Mammary epithelial cell (primary cell): ENCODE measurements at places on chromosomes 3 and 15.
A peak's percentile ranks its signal among the peaks of the same experiment; 100 is the strongest.

GRCh38 chr15:45790325-45790943, 155.6 kb downstream of the SQOR start:
- peak; percentile 6 for DNase-seq

GRCh38 chr3:194075088-194075615, 60.8 kb upstream of the HES1 start:
- DNase-seq: no peak

- peak; percentile 35 for DNase-seq
These were observed 112.7 kb downstream of the TNIK start for GRCh38 chr3:171347301-171348039.

DNA sequence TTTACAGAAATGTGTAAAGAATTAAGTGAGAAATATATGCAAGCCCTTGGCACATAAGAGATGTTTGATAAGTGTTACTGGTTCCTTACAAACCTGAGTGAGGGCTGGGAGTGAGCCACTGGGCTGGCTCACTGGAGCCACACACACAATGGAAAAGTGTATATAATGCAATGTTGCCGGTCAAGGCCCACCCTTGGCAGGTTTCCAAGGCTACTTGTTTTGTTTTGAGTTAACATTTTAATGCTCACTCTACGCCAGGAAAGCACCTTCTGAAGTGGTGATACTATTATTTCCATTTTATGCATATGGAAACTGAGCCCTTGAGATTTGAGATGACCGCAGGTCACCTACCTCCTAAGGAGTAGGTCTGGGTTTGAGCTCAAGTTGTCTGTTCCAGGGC, 71.8 kb upstream of the FHIT start:
- DNase-seq: no peak

DNA sequence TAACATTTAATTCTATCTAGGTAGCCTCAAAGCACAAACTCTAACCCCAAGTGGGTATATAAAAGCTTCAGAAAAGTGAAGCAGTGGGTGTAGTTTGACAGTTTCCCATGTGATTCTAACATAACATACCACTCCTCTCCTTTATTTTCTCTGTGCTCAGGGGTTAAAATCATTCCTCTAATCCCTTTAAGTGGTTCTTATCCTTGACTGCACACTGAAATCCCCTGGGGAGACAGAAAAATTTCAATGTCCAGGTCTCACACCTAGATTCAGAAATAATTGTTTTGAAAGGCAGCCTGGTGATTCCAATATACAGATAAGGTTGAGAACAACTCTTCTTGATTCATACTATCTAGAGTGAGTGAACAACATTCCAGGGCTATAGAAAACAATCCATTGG, 986.4 kb downstream of the ROBO1 start:
- DNase-seq: no peak
